ENCODE measurements at places on chromosomes 6 and 20.

DNA sequence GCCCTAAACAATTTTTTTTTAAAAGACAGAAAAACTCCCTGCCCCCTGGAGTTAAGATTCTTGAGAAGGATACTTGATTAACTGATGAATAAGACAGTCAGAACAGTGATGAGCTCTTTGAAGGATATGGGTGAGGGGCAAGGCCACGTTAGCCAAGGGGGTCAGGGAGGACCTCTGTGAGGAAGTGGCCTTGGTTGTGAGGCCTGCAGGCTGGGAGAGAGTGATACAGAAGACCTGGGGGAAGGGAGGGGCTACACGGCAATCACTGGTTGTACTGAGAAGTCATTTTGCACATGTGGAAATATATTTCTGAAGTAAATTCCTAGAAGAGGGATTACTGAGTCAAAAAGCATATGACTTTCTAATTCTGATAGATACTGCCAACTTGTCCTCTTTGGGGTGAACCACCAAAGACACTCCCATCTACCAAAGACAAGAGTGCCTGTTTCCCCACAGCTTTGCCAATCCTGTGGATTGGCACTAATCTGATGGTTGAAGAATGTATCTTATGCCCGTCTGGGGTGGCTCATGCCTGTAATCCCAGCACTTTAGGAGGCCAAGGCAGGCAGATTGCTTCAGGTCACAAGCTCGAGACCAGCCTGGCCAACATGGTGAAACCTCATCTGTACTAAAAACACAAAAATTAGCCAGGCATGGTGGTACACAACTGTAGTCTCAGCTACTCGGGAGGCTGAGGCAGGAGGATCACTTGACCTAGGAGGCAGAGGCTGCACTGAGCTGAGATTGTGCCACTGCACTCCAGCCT is 22.3 kb upstream of the BCAS4 start:
- DNase-seq: no peak

DNA sequence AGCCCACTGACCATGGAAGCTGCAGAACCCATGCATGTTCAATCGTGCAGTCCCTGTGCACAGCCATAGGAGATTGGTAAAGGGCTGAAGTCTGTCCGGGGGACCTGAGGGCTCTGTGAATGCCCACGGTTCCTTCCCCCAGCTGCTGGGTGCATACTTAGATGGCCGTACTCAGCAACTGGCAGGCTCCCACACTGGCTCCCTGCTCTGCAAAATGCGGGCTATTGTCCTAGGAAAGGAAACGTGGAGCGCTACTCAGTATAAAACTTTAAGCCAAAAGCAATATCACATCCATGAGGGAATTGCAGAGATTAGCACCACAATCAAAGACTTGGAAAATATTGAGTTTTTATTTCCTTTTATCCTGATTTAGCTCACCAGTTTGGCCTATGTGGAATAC is 202.0 kb downstream of the WDR27 start:
- DNase-seq: peak; percentile 56

DNA sequence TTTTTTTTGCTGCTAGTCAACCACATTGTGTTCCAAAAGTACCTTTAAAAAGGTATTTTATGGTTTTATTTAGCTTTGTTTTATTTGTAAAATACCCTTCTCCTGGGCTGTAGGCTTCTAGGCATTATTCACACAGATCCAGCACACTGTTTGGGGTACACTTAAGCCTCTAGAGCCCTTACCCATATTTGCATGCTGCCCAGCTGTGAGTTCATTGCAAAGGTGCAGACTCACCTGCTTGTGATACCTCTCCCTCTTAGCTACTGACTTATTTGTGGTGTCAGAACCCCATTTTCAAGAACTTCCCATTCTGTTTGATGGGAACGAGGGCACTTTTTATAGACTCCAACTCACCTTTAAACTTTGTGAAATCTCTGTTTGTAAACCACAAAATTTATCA is 69.8 kb downstream of the RIN2 start:
- no peak for DNase-seq

DNA sequence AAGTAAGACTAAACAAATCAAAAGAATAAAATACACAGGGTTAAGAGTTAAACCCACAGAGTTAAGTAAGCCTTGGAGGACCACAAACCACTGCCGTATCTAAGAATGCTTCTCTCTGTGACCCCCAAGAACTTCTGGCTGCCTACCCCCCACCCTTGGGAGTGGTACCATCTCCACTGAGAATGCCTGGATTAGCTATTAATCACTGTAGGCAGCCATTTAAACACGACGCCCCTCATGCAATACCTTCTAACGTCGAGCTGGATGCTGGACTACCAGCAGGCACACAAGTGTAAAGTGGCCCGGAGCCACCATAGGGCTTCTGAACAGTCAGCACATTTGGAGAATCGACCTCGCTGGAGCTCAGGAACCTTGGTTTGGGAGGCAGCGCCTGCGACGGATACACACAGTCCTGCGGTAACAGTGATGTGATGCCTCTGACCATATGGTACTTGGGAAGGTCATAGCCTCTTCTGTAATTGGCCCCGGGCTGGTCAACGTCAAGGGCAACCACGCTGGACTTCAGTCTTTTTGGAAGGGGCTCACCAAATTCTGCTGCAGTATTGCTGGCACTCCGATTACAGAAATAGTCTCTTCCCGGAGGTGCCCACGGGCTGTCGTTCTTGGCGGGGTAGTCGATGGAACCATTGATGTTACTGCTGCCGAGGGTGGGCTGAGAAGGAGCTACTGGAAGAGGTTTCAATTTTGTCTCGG is 18.0 kb downstream of the ZNF217 start:
- DNase-seq: no peak

DNA sequence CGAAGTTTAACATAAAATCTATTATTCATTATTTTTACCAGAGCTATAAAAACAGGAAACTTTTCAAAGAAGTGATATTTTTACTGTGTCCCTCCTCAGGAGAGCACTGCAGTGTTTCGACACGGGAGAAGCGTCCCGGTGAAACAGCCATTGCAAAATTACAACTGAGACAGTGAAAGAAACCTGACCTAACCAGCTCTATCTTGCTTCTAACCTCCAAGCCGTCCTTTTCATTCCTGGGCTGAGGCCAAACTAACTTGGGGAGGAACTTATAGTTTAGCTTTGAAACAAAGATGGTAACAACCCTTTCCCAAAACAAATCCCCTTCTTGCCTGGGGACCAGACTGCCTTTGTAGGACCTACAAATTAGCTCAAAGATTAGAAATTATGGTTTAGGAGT is 79.2 kb downstream of the WDR27 start:
- DNase-seq: no peak

DNA sequence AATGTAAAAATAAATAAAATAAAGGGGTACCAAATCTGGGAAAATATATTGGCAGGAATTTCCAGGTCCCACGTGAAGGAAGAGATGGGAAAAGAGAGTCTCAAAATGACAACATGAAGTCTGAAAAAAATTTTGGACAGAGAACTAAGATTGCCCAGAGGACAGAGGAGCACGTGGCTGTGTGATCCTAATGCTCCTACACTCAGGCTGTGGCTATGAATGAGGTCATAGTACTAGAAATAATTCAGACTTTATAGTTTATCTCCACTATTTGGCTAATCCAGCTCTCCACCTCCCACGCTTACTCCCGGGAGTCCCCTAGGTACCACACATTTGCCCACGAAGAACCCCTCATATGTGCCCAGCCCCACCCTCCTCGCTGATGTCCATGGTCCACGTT is 42.8 kb upstream of the STMND1 start:
- no peak for DNase-seq

GRCh38 chr6:3414327-3415081 is 42.3 kb downstream of the SLC22A23 start:
- DNase-seq: no peak

GRCh38 chr6:53159558-53159957 is 10.9 kb upstream of the GCM1 start:
- no peak for DNase-seq

DNA sequence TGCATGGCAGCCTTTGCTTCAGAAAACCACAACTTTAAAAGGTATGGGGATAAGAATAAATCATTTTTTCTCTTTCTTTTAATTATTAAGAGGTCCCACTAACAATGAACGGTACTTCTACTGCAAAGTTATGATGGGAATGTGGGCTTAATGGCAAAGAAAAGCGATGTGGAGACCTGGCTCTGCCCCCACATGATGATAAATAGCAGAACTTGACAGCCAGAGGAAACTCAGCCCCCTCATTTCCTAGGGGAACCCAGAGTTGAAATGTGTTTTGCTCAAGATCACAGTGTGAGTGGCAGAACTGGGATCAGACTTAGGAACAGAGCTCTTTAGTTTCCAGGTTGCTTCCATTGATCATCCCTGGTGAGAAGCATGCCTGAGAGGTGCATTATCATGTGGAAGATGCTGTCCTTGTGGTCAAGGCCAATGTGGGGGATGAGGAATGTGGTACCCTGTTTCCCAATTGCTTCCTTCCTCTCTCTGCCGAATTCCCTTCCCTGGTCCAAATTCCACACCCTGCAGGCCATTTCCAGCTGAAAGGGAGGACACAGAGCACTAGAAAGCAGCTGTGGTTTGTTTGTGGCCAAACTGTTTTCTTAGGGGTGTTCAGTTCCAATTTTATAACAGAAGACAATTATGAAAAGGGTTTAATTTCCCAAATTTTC is 66.0 kb downstream of the BACH2 start:
- DNase-seq: no peak

- no peak for DNase-seq
Observed at GRCh38 chr6:74283532-74283931, 587.5 kb downstream of the CD109 start.

DNA sequence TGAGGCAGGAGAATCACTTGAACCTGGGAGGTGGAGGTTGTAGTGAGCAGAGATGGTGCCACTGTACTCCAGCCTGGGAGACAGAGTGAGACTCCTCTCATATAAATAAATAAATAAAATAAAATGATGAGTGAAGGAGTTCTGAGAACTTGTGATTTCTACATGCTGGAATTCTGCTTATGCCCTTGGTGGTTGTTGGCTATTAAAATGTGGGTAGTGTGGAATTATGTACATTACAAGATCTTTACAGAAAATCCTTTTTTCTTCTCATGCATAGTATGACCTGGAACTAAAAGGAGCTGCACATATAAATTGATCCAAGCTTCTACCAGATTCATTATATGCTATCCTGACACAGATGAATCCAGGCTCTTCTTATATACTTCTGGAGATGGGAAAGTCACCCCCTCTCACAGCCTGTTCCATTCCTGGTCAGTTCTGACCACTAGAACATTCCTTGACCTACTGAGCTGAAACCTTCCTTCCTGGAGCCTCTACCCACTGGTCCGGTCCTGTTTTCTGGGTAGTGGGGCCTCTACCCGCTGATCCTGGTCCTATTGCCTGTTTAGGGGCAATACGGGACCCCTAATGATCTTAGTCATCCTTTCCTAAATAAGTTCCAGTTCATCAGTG is 37.7 kb upstream of the TAF8 start:
- DNase-seq: no peak

DNA sequence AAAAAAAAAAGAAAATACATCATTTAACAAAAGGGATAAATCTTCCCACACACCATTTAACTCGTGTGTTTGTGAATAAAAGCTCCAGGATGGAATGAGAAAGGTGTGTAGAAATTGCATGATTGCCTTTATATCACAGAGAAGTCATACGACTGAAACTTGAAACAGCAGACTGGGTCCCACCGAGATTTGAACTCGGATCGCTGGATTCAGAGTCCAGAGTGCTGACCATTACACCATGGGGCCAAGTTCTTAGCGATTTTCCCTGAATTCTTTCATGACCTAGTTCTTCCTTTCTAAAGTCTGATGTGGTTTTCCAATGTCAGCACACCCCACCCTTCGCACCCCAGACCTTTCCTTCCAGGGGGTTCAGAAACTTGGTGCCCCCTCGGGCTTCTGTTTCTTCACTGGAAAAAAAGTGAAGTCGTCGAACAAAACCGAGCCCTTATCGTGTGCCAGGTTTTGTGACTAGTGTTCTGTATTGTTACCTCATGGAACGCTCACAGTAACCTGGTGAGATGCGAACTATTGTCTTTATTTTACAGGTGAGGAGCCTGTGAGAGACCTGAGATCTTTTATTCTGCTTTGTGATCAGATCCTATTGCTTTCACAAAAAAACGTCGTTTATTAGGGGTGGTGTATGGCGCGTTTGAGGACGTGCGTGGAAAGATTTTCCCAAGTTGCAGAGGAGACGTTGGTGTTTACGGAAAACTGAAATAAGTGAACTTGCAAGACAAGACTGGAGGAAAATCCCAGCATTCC is 120.8 kb downstream of the OR2B2 start:
- DNase-seq: peak; percentile 79
